NCI-H2227 treated with DMSO at 0.1 percent for 48 hours (cell line): ENCODE measurements at places on chromosomes 4 and X.
A peak's percentile ranks its signal among the peaks of the same experiment; 100 is the strongest.

GRCh38 chrX:120647127-120647526 lies 17.3 kb upstream of the C1GALT1C1 start:
- no peak for DNase-seq

GRCh38 chrX:45126158-45126557 lies 74.5 kb downstream of the DIPK2B start:
- no peak for DNase-seq

DNA sequence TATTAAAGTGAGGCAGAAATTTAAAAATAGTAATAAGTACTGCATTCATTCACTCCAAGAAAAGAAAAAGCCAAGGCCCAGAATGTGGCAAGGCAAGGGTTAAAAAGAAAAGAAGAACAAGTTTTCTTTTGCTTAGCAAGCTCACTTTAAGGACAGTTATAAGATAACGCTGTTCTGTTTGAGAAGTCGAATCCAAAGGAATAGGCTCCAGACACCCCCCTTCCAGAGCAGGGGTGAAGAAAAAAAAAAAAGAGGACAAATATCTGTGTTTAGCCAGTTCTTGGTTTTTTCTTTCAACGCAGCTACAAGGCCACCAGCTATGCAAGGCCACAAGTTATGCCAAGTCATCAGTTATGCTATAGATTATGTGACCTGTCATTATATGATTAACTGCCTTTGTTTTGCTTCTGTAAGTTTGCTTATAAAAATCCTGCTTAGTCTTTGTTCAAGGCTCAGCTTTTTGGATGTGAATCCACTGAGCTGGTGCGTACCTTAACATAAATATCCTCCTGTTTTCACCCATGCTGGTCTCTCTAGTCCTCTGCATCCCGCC lies 1.4 kb downstream of the GRK4 start:
- no peak for DNase-seq

GRCh38 chrX:11543249-11543648 lies 122.5 kb downstream of the ARHGAP6 start:
- DNase-seq, result no peak

DNA sequence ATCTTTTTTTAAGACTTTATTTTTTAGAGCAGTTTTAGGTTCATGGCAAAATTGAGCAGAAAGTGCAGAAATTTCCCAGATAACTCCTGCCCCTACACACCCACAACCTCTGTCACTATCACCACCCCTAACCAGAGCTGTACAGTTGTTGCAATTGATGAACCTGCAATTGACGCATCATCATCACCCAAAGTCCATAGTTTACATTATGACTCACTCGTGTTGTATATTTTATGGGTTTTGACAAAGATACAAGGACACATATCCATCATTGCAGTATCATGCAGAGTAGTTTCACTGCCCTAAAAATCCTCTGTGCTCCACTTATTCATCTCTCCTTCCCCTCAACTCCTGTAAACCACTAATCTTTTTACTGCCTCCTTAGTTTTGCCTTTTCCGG lies 34.5 kb upstream of the WAS start:
- DNase-seq, result no peak

DNA sequence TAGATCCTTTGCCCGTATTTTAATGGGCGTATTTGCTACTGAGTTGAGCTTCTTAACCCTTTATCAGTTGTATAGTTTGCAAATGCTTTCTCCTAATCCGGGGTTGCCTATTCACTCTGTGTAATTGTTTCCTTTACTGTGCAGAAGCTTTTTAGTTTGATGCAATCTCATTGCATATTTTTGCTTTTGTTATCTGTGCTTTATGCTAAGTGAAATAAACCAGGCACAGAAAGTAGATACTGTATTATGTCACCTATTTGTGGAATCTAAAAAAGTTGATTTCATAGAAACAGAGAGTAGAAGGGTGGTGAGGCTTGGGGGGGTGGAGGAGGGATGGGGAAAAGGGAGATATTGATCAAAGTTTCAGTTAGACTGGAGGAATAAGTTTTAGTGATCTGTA lies 17.7 kb downstream of the OGT start:
- no peak for DNase-seq

GRCh38 chrX:16060252-16060651 lies 63.1 kb upstream of the GRPR start:
- peak; percentile 10 for DNase-seq

DNA sequence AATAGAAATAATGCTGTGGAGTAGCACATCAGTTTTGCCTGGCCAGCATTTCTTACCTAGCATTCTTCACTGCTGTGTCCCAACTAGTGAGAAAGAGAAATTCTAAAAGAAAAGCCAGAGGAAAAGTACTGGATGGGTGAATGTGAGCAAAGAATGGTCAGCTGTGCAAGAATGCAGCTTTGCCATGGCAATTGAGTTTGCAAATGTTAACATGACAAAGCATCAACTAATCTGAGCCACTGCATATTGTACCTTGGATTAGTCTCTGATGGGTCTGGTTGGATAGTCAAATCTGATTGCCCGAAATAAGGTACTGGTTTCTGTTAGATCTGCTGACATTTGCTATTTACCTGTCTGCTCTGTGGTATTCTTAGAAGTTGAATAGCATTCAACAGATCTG lies 38.7 kb downstream of the ADD1 start:
- DNase-seq, result no peak

DNA sequence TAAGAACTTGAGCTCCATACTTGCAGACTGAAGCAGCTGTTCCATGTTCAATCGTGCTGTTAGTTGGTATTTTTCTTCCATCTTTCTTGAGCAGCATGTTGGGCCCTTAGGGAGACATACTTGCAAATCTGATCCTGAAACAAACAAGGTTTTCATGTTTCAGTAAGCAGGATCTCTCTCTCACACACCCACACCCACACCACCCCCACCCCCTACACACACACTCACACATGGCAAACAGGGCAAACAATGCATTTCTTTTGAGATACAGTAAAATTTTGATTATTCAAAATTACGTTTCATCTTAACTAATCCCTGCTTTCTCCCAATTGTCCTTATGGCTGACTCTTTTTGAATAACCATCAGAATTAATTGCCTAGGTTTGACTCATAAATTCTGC lies 32.3 kb downstream of the GPC3 start:
- no peak for DNase-seq

DNA sequence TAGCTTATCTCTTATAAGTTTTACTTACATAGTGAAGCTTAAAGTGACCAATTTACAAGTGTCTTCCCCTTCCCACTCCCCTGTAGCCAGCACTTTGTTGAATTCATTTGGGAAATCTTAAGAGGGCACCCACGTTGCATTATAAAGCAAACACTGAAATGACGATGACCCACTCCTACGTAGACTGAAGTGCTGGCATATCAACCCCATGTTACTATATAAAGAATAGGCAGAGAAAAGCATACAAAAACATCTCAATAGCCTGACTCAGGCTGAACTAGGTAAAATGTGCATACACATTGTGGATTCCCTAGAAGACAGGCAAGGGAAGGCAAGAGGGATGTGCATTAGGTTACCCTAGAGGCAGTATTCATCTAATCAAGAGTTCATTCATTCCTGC lies 313.4 kb downstream of the TENM3 start:
- DNase-seq, result no peak

- no peak for DNase-seq
These were observed 26.2 kb downstream of the TMEM144 start for GRCh38 chr4:158236304-158237030.

DNA sequence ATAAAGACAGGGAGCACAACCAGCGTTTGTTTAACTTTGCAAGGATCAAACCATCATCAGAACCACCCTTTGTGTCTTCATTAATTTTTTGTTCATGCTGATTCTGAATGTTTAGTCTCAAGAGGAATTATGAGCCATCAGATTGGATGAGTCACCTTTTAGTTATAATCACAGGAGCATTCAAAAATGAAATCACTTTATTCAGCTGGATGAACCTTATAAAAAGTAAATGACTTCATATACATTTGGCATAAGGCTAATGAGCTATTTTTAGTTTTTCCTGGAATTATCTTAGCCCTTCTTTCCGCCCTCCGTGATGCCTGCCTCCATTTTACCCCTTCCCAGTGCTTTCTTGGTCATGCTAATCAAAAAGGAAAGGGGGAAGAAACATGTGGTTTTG lies 103.6 kb downstream of the SORBS2 start:
- DNase-seq, result no peak

DNA sequence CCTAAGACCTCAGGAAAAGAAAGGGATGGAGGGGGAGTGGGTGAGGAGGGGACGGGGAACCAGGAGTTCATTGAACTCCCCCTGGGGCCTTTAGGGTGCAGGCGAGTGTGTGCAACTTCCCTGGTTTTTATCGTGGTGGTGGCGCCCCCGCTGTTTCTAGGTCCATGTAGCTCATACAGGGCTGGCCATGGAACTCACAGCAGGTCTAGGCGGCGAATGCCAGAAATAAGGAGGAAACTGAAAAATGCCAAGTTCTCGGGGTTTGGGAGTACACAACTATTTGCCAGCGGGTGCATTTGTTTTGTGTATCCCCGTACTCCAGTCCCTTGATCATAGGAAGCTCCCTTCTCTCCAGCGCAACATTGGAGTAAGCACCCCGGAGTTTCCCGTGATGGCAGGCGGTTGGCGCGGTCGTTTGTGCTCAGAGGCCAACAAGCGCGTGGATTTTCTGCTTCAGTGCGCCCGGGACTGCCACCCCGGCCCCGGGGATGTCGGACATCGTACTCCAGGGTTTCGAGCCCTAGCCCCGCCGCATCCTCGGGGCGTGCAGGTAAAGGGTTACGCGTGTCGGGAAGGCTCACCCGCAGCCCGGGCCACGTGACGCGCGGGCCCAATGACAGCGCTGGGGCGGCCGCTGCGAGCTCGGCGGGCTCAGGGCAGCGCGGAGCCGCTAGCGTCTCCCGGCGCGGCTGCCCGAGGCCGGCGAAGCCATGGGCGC lies 208.9 kb downstream of the NWD2 start:
- DNase-seq, result peak; percentile 2

- peak; percentile 24 for DNase-seq
These were observed 260.8 kb upstream of the TENM3 start for GRCh38 chr4:181982437-181982836.

- DNase-seq, result no peak
These were observed 458.1 kb downstream of the STIM2 start for GRCh38 chr4:27318740-27319139.

- no peak for DNase-seq
These were observed 43.0 kb downstream of the CCDC158 start for GRCh38 chr4:76377911-76378310.

DNA sequence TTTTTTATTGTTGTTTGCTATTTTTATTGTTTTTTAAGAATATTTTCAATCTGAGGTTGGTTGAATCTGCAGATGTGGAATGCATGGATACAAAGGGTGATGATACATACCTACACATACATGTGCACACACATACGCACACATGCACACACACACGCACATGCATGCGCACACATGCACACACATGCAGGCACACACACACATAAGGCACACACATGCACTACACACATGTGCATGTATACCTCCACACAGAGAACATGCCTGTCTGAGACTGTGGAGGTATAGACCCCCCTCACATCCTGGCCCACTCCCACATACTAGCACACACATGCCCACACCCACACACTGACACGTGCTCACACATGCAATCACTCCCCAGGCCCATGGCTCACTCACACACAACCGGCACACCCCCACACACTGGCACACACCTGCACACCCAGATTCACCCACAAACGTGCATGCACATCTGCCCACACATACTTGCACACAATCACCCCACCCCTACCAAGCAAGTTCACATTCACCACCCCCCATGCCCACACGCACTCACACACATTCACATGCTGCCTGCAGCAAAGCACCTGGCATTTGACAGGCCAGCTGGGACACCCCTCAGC lies 97.6 kb upstream of the AFAP1 start:
- no peak for DNase-seq

DNA sequence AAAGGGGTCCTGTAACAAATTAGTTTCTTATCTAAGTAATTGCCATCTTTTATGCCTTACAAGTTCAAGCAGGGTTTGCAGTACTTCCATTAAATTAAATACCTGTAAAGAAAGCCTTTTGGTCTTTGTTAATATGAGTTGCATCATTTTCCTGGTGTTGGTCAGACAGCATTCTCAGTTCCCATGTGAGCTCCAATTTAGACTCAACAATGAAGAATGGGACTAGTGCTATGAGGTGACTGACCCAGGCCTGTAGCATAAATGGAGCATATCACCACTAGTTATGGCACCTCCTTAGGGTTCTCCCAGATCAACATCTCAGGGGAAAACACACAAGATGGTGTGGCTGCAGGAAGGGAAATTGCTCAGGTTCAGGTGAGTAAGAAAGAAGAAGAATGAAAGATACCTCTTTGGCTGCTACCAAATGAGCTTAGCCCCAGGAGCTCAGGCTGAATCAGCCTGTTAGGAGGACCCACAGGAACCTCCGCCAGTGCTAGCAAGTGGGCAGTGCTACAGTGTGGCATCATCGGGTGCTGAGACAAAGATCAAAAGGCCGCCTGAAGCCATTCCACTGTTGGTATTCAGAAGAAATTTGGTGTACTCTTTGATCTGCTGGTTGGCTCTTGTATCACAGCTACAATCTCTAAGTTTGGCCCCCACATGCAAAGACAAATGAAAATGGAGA lies 1.8 kb downstream of the TTC29 start:
- no peak for DNase-seq

DNA sequence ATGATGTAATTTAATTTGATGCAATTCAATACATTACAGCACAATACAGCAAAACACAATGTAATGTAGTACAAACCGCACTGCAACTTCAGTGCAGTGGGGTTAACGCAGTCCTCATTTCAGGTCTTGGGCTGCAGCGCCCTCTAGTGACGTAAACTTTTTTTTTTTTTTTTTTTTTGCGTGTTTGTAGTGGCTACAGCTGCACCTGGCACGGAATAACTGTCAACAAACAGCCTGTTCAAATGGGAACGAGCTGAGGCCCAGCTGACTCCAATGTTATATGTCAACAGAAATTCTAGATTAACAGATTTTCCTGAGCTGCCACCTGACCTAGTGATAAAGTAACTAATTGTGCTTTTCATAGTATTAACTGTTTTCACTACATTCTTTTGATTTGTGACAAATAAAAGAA lies 33.5 kb upstream of the RASSF6 start:
- DNase-seq, result no peak

GRCh38 chr4:38233727-38234480 lies 273.7 kb downstream of the PTTG2 start:
- no peak for DNase-seq

DNA sequence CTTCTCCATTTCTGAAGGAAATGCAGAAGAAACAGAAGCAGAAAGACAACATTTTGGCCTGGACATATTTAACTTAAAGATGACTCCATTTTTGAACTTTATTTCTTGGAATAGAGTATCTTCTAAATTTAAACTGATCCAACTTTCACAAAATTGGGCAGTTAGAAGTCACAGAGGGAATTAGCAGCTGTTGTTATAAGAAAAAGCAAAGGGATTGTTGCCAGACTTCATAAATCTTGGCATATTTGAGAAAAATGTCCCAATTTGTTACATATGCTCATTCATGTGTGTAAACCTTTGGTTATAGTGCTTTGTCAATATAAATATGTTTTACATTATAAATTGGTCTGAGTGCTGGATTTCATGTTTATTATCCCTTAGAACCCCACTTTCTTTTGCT lies 3.4 kb downstream of the GLUD2 start:
- no peak for DNase-seq

DNA sequence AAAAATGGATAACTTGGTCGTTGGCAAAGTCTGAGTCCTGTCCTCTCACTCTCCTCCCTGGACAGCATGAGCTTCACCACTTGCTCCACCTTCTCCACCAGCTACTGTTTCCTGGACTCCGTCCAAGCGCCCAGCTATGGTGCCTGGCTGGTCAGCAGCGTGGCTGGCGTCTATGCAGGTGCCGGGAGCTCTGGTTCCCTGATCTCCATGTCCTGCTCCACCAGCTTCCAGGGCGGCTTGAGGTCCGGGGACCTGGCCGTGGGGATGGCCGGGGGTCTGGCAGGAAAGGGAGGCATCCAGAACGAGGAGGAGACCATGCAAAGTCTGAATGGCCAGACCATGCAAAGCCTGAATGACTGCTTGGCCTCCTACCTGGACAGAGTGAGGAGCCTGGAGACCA lies 100.8 kb downstream of the NCAPG start:
- no peak for DNase-seq
